Stimulated activated CD8-positive, alpha-beta memory T cell treated with anti-CD3 and anti-CD28 coated beads, Interleukin-15, amount 100 ng/mL, for 48 hours (primary cell): ENCODE measurements at places on chromosomes 1 and 21.

GRCh38 chr1:201538612-201539551 is at the start of gene NAV1:
Gene NAV1, plus strand, starts transcription at chr1:201539127. Its CDS starts 83,758 bp downstream, at chr1:201622885.
- DNase-seq = no peak

DNA sequence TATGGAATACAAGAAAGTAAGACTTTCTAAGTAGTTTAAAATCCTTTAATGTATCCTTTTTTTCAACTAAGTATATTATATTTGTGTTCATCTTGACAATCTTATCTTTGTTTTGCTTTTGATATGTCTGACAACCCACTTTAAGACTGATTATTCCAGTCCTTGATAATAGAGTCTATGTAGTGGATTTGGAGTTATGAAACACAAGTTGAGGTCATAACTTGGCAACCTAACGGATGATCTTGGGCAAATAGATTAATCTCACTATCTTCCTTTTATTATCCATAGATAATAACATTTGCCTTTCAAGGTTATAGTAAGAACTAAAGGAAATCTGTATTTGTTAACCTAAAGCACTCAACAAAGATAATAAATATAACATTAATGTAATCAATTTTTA is 4.8 kb upstream of the GBP2 start:
- DNase-seq = no peak

DNA sequence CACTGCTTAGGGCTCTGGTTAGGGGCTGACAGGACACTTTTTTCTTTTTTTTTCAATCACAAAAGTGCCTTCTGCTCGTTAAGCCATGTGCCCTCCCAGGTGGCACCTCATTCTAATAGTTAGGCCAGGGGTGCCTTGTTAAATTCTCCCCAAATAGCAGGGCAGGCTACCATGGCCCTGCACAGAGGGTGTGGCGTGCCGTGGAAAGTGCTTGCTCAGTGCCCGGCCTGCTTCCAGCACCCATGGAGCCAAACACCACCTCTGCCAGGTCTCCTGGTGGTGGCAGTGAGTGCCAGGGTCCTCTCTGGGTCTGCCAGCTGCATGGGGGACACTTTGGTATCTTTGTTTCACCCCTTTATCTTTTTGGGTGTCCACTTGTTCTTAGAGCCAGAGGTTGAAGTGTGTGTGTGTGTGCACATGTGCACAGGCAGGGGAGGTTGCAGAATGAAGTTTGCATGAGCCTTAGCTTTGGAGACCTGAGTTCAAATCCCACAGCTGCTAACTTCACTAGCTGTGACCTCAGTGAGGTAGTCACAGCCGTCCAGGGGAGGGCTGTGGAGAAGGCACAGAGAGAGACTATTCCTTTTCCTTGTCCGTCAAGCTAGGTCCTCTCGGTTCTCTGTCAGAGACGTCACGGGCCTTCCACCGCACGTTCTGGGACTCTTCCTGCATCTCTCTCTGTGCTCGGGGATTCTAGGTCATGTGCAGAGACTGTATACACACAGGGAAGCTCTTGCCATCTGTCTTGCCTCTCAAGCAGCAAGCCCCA is 39.9 kb upstream of the CSF3R start:
- no peak for DNase-seq

- DNase-seq = no peak
These were observed 6.7 kb downstream of the CELSR2 start for GRCh38 chr1:109256085-109256484.

DNA sequence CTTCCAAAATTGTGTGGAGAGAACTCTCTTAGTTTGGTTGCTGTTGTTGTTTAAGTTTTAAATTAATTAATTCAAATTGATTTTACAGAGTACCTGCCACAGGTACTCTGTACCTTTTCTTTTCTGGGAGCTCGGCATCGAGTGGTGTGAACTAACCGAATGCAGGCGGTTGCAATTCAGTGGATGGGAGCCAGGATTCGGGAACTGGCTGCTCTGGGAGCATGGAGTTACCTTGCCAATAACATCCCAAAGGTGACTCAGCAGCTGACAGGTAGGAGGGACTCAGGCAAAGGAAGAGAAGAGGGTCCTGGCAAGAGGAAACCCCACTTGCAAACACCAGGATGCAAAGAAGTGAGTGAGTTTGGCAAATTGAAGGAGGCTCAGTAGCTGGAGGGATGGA is 24.7 kb upstream of the KANK4 start:
- DNase-seq = no peak

DNA sequence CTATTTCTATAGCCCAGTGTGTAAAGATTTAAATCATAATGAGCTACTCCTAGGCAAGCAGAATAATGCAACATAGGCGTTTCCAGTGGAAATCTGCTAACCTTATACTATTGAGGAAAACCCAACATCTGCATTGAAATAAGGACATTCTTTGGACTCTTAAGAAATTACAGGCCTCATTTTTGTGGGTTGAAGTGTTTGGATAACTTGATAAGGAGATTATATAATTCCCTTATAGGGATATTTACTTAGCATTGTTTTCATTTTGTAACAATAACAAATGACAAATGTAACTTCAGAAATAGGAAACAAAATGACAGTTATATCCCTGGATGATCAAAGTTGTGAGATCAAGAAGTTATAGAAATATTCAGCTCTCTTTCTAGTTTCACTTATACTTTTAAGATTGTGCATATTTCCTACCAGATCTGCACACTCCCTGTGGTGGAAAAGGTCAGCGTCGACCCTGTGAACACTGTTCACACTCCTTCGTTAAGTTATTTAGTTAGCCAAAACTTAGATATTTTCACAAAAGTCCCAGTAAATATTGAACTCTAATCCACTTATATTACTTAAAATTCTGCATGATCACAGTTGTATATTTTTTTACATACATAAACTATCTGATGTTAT is 284.4 kb upstream of the C1orf105 start:
- no peak for DNase-seq

- DNase-seq = no peak
These were observed 323.7 kb downstream of the HHIPL2 start for GRCh38 chr1:222224156-222224555.

GRCh38 chr1:43319766-43320165 is 17.9 kb upstream of the MPL start:
- no peak for DNase-seq

DNA sequence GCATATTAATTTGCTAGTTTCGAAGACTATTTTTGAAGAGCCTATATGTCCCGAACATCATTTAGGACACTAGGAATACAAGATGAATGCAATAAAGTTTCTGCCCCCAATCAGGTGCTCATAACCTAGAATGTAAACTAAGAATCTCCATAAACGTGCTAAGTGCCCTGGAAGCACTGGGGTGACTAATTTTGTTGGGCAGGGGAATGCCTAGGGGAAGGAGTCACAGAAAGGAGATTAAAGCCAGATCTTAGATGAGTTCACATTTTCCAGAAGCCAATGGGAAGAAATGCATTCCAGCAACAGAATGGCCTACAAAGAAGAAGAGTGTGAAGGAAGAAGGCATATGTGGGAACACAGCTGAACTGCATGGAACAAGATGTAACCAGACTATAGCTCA is 19.5 kb downstream of the SCYL3 start:
- no peak for DNase-seq

DNA sequence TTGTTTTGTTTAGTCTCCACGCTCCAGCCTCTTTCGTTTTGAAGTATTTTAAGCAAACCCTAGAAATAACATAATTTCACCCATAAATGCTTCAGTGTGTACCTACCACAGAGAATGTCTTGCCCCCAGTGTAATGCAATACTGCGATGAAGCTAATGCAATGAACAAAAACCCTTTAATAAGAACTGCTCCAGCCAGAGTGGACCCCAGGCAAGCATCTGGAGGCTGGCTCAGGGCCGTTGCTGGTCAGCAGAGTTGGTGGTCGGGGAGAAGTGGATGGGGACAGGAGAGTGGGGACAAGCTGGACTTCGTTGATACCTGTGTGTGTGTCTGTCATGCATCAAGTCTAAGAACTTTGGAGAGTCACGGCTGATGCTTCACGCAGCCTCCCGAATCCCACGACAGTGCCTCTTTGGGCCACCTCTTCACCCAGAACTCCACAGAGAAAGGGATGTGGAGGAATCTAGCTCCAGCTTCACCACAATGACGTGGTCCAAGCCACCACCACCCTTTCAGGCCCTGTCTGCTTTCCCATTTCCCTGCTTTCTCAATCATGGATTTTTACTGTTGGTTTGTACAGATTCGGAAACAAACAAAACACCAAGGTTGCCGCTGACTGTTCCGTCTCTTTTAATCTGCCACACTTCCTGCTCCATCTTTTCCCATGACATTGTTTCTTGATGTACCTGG is 108.6 kb upstream of the ERRFI1 start:
- DNase-seq = no peak

DNA sequence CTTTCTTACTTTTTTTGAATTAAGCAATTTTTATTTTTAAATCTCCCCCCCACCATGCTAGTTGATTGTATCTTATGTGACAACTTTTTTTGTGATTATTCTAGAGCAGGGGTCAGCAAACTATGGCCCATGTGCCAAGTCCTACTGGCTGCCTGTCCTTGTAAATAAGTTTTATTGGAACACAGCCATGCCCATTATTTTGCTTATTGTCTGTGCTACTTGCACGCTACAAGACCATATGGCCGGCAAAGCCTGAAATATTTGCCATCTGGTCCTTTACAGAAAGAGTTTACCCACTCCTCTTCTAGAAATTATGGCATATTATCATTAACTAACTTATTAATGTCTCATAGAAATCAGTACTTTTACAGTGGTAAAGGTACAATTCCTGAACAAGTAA is 51.7 kb downstream of the AK5 start:
- no peak for DNase-seq

GRCh38 chr21:45246386-45247320 is 41.0 kb downstream of the POFUT2 start:
- no peak for DNase-seq

DNA sequence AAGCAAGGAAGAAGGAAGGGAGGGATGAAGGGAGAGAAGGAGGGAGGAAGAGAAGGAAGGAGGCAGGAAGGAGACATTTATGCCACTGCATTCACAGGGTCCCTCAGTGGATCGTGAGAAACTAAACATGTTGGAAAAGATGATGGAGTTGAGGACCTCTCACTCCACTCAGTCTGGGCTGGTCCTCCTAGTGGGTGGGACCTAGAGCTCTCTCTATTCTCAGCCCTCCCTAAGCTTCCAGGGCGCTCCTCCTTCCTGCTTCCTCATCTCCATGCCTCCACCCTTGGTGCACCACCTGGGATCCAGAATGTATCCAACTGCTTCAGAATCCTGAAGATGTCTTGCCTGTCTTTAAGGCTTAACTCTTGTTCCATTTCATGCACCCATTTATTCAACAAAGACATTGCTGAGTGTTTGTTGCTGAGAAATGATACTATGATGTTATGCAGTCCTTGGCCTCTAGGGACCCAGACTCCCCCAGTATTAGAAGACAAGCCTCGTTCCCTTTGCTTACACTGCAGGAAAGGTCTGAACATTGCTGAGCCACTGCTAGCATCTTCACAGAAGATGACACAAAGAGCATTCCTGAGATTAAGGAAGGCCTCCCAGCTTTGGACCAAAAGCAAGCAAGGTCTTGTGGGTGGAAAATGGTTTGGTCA is 88.5 kb downstream of the BEND5 start:
- DNase-seq = no peak

DNA sequence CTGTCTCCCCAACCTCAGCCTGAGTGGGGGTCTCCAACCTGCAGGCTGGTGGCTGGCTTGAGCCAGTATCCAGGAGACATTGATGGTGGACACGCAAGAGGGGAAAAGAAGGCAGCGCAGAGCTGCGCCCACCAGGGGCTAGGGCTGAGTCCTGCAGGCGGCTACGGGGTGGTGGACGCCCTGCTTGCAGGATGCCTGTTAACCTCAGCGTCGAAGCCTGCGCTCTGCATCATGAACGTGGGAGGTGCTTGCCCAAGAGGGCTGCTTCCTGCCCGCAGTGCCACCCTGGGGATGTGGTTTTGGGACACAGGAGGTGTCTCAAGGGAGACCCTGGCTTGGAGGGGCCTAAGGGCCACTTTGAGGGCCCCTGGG is 11.6 kb downstream of the CFAP410 start:
- DNase-seq = no peak

- no peak for DNase-seq
These were observed 12.5 kb downstream of the CSDE1 start for GRCh38 chr1:114745291-114745690.

DNA sequence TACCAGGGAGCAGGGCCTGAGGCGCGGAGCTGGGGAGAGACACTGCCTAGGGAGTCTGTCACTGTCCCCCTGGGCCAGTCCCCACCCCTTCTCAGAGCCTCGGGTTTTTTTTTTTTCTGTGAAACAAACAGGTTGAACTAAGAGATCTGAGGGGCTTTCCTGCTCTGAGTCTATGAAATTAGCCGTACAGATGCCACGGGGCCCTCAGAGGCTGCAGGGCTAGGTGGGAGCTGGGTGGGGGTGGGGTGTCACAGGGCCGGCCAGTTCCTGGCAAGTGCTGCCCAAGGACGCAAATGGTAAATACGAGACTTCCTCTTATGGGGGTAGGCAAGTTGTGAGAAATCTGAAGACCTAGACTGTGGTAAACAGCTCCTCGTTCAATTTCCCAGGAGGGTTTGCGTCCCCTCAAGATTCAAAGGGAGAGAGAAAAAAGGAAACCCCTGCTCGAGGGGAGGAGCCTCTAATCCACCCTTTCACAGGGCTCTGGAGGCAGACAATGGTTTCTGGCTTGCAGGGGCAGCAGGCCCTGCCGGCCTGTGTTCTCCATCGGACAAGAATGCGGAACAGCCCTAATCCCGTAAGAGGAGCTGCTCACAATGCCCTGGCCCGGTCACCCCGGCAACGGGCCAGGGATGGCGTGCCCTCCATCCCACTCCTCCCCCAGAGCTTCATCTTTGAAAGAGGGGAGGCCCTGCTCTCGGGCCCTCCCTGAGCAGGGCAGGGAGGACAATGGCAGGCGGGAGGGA is 7.8 kb downstream of the NUAK2 start:
- no peak for DNase-seq

DNA sequence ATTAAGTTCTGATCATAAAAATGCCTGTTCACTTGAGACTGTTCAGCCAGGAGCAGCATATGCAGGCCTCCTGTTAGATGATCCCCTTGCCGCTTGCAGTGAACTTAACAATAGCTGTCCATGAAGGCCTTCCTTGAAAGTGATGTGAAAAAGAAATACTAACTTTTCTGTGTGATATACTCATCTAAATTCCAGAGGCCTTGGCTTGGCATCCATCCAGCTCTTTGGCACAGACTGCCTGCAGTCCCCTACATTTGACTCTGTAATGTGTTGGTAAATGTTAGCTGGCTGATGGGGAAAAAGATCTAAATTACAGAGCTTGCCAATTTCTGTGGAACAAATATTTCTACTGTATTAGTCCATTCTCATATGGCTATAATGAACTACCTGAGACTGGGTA is 73.7 kb downstream of the KCNK2 start:
- no peak for DNase-seq

- DNase-seq = no peak
These were observed 29.6 kb upstream of the NPPB start for GRCh38 chr1:11888206-11888876.

GRCh38 chr1:109634771-109635750 is 15.4 kb downstream of the AMPD2 start:
- no peak for DNase-seq

DNA sequence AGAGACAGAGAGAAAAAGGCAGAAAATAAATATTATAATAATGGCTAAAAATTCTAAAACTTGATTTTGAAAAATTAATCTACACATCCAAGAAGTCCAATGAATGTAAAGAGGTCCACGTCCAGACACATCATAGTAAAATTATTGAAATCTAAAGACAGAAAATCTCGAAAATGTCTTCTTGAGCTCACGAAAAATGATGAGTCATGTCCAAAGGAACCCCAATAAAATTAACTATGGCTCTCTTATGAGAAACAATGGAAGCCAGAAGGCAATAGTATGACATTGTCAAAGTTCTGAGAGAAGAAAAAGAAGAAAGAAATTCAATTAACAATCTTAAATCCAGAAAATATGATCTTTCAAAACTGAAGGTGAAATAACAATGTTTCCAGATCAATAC is 84.6 kb downstream of the LRRIQ3 start:
- no peak for DNase-seq

GRCh38 chr21:36927719-36928117 is 38.8 kb downstream of the HLCS start:
- DNase-seq = peak; percentile 51
